AG08395 (cell line): ENCODE measurements at places on chromosomes 2 and 18.

DNA sequence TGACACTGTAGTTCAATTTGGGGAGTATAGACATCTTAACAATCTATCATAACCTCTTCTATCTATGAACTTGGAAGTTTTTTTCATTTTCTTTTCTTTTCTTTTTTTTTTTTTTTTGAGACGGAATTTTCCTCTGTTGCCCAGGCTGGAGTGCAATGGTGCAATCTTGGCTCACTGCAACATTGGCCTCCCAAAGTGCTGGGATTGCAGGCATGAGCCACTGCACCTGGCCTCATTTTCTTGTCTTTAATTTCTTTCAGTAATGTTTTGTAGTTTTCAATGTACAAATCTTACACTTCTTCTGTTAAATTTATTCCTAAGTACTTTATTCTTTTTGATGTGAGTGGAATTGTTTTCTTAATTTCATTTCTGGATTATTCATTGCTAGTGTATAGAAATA lies 14.6 kb downstream of the ASAP2 start:
- no peak for DNase-seq

DNA sequence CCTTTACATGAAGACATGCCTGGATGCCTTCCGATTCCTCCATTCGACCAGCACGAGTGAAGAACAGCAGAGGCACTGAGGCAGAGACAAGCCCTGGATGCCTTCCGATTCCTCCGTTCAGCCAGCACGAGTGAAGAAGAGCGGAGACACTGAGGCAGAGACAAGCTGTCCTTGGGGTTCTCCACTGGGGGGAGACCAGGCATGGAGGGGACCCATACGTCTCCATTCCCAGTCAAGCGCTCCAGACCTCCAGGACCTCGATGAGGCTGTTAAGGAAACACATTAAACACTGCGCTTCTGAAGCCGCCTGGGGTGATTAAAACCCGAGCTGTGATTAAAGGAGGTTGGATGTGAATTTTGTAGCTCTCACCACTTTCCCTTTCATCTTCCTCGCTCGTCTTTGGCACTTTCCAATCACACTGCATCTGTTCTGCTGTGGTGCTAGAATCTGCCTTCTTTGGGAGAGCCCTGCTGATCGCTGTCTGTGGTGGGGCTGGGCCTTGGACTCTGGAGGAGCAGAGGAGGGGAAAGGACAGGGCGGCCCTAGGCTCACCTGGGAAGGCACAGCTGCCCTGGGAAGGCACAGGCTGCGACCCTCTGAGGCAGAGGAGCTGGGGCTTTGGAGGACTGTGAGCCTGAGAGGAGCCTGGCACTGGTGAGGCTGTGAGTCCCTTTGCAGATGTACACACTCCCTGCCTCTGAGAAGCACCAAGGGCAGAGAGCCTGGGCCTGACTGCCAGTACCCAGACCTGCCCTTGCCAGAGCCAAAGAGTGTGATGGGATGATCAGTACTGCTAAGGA lies 463.1 kb upstream of the HS6ST1 start:
- DNase-seq, result no peak

DNA sequence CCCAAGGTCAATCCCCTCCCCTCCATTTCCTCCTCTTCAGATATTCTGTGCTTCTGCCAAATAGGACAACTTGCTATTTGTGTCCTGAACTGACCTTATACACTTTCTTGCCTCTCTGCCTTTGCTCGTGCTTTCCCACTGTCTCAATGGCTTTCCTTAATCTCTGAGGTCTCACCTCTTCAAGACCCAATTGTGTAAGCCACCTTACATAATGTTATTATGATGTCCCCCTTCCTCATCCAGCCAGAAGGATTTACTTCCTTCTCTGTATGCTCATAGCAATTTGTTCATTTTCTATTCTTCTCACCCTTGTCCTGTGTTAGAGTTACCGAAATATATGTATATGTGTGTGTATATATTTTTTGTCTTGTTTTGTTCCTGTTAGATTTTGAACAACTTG lies 26.9 kb upstream of the DARS1 start:
- DNase-seq, result no peak

GRCh38 chr2:215218587-215219577 lies 80.5 kb upstream of the ABCA12 start:
- DNase-seq, result no peak

DNA sequence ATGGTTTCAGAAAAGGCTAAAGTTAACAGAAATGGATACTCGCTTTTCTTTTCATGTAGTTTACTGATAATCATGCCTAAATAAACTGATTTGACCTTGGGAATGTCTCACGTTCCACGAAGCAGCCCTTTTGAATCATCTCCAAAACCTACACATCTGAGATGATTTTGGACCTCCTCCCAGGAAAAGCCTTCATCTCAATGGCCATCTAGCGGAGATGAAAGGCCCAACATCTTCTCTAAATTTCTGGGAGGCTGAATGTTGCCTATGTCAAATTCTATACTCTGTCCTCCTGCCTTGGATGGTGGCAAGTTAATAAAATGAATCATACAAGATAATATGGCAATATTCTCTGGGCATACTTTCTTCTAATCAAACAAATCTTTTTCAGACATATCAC lies 448.5 kb downstream of the ZEB2 start:
- DNase-seq, result no peak

DNA sequence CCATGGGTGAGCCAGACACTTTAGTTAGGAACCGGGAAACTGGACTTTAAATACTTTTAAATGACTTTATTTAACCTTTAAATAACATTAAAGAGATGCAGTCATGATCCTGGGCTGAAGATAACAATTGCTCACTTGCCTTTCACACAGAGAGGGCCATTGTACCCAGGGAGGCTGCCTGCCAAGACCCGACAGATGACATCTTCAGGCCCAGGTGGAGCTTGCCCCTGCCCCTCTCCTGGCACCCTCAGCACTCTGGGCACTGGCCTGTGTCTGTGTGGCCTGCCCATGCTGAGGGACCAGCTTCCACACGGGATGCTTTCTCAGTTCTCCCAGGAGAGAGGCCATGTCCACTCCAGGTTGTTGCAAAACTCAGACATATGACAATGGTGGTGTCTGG lies 216.4 kb upstream of the MYT1L start:
- no peak for DNase-seq

- DNase-seq, result no peak
Observed at GRCh38 chr2:234691968-234692955, 195.4 kb upstream of the ARL4C start.

DNA sequence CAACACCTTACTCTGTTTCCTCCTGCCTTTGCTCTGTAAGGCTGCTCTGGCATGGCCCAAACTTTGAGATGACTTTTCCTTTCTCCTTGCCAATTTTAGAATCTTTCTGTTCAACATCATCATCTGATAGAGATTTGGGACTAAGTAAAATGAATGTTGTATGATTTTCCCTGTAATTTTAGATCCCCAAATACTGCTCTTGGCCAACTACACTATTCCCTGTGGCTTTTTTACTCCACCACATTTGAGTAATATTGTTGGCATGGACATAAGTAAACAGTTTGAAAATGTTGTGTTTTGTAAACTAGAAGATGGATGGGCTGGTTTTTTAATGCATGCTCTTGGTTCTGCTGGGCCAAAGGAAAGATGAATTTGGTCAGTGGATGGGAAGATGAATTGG lies 12.1 kb downstream of the LTBP1 start:
- DNase-seq, result no peak

- peak; percentile 10 for DNase-seq
Observed at GRCh38 chr18:11096839-11097750, 52.3 kb downstream of the PIEZO2 start.

- no peak for DNase-seq
Observed at GRCh38 chr2:178756343-178756742, 50.9 kb downstream of the TTN start.

DNA sequence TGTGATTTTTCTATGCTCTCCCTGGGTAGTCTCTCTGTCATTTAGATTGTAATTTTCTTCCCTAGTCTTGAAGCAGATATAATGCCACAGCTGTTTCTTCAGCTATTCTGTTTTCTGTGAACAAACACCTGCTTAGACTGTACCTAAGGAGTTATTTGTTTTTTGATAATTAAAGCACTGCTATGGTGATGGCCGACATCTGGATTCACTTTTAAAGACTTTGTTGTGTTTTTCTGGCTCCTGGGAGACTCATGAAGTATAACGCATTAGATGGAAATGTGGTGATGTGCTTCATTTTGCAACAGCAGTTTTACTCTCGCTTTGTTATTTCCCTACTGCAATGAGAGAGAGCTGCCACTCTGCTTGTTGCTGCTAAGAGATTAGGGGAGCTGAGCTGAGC lies 15.7 kb upstream of the C2orf69 start:
- peak; percentile 19 for DNase-seq

DNA sequence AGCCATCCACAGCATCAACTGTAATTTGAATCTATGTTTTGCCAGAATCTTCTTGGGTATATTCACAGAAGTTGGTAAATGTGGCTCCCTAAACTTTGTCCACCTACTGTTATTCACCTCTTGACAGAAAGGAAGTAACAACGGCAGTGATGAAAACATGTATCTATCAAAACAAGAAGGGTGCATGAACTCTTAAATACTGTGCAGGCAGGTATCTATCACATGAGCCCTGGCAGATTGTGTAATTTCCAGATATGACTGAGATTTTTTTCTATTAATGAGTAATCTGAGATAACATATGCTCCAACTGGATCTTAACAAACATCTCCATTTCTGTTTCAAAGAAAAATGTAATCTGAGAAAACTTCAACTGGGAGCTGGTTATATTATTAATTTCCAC lies 36.6 kb downstream of the SFT2D3 start:
- no peak for DNase-seq

DNA sequence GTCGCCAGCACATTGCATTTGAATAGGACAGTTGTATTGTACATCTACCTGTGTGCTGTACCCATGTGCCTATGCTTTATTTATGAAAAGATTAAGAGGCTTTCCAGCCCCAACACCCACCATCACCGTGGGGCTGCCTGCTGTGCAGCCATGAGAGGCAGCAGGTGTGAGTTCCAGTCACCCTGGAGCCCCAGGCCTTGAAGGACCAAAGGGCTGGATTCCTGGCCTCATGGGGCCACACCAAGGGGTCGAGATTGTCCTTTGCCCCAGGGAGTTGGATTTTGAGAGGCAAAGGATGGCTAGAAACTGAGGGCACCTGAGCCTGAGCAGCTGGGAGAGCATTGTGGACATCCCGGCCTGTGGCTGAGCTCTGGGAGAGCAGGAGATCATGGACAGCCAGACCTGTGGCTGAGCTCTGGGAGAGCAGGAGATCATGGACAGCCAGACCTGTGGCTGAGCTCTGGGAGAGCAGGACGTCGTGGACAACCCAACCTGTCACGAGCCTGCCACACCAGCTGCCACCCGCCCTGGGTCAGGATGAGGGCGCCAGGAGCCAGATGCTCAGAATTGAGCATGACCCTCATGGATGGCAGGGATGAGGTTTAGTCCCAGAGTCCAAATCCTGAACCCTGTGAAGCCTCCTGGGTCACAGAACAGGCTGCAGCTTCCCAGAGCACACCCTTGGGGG lies 182.5 kb upstream of the RAB6C start:
- DNase-seq, result no peak

- no peak for DNase-seq
Observed at GRCh38 chr2:112591413-112591812, 7.0 kb downstream of the CHCHD5 start.

DNA sequence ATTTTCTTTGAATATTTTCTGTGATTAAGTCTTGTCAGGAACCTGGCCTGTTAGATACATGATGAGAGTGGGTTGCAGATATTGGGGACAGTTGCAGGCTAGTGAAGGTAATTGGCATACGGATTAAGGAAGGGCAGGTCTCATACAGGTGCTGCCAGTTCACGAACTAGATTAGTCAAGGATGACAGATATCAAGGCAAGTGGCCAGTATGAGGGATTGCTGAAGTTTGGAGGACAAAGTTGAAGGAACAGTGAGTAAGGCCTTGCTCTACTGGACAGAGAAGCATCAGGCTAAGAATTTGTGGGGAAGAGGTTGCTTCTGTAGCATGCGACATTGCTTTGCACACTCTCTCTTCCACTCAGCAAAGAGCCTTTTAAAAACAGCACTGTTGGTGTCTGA lies 12.8 kb upstream of the NCOA1 start:
- no peak for DNase-seq

- DNase-seq, result no peak
Observed at GRCh38 chr2:104118889-104119288, 735.0 kb upstream of the POU3F3 start.

- no peak for DNase-seq
Observed at GRCh38 chr2:99554238-99554637, 64.4 kb upstream of the REV1 start.

DNA sequence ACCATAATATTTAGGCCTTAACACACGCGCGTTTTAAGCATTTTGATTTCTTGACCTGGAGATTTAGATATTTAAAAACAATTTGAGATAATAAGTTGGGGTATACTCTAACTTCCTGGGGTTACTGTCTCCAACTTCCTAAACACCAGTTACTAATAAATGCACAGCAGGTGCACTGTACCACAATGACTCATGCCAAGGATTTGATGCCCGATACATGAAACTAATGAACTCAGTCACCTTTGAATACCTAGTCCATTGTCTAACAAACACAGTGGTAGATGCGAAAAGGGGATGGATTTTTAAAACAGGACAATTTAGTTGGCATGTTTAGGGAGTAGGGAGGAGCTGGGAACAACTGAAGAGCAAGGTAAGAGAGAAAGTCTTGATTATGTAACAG lies 21.2 kb downstream of the CABYR start:
- DNase-seq, result no peak

DNA sequence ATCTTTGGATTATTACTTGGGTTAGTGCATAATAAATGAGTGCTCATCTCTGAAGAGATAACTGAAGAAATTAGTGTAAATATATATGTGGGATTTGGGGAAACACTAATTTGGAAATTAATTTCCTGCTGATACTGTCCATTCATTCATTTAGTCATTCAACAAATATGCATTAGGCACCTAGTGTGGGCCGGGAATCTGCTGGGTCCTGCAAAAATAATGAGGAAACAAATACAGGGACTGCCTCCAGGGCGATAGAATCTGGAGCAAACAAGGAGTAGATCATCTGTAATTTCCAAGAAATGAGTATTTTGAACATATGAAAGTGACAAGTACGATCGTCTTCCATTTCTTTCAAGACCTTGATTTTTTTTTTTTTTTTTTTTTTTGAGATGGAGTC lies 203.7 kb upstream of the LYPD1 start:
- no peak for DNase-seq

GRCh38 chr2:46014911-46015654 lies 282.1 kb upstream of the EPAS1 start:
- peak; percentile 62 for DNase-seq

DNA sequence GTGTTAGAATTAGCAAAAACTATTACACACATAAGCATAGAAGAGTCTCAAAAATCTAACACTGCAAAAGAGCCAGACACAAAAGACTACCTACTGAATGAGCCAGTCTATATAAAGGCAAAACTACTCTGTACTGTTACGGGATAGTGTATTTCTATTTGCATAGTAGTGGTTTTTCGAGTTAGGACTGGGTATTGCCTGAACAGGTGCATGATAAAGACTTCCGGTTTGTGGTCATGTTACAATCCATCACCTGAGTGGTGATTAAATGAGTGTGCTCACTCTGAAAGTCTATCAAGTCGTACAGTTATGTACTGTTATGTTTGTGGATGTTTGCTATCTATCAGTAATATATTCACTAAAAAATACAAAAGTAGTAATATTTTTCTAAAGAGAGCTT lies 523.3 kb upstream of the SYT4 start:
- DNase-seq, result no peak

- no peak for DNase-seq
Observed at GRCh38 chr2:230085201-230085600, 16.5 kb upstream of the SLC16A14 start.
